ENCODE measurements at places on chromosomes 1 and 21.

- DNase-seq = no peak
These were observed 685 bp downstream of the CRTC2 start for GRCh38 chr1:153957744-153958110.

DNA sequence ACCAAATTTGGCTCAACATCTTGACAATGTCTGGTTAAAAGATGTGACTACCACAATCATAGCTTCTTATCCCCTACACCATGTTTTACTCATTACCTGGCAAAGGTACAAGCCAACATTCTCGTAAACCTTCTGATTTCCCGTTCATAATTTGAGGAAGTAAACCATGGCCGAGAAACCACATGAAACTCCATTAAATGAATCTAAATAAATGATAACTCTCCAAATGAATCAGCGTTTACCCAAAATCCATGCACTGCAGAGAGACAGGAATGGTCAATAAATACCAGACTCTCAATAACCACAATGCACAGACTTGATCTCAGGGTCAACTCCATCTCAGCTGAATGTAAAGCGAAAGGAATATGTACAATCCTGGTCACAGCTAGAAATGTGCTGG is 125.2 kb downstream of the TYW3 start:
- DNase-seq = no peak

GRCh38 chr21:26124421-26124833 is 46.1 kb downstream of the APP start:
- DNase-seq = no peak

DNA sequence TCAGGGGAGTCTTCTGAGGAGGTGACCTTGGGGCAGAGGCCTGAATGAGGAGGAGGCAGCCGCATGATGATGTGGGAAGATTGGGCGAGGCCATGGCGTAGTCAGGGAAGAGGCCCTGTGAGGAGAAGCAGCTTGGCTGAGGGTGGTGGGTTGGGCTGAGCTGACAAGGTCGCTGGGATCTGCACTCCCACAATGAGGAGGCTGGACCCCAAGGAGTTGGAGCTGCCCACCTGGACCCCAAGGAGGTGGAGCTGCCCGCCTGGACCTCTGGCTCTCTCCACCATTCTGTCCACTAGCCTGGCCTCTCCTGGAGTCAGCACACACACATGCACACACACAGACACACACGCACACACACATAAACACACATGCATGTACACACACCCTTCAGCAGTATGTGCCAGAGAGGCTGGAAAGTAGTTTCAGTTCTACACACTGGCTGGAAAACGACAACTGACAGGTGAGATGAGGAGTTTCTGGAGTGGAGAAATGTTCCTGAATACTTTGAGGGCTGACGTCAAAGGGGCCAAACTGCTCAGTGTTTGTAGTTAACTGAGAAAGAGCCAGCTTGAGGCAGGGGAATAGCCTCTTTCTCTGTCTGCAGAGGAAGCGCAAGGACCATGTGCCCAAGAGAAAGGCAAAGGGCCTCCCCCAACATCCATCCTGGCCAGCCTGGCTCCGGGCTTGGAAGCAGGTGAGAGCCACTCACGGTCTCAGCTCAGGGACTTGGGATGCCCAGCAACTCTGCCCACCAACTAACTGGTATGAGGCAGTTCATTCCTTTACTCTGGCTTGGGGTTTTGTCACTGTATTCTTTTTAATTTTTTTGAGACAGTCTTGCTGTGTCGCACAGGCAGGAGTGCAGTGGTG is 7.1 kb downstream of the SMPDL3B start:
- DNase-seq = no peak

- no peak for DNase-seq
These were observed 23.6 kb upstream of the DMBX1 start for GRCh38 chr1:46465981-46466476.

DNA sequence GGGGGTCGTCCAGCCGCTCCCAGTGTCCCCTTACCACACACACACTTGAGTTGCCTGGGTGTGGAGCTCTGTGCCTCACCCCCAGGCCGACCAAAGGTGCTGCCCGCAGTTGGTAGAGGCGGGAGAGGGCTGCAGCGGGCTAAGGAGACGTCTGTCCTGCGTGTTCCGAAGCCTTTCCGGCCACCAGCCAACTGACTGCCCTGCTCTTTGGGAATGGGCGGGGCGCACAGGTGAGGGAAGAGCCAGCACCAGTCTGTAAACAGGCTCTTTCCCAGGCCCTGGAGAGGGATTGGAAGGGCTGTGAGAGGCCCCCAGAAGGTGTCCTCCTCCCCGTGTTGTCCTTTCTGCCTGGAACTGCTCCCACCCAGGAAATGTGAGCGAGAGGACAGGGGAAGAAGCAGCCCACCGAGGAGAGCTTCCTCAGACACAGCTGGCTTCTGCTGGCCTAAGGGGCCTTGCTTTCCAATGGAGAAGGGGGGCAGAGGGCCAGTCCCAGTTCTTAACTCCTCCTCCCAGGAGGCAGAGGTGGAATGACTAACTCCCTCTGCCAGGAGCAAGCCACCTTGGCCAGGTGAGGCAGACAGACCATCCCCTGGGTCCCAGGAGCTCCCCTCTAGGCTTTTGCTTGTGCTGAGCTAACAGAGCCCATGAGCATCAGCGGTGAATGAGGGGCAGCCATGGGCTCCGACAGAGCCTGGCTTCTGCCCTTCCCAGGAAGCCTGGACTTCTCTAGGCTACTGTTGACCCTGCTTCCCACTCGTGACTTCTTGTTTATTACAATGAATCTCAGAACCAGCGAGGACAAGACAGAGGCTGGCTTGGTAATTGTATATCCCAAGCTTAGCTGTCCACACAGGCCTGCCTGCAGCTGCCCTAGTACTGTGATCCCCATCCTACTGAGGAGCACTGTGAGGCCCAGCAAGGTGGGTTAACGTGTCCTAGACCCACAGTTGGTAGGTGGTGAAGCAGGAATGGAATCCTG is 158.1 kb upstream of the COA6 start:
- no peak for DNase-seq

DNA sequence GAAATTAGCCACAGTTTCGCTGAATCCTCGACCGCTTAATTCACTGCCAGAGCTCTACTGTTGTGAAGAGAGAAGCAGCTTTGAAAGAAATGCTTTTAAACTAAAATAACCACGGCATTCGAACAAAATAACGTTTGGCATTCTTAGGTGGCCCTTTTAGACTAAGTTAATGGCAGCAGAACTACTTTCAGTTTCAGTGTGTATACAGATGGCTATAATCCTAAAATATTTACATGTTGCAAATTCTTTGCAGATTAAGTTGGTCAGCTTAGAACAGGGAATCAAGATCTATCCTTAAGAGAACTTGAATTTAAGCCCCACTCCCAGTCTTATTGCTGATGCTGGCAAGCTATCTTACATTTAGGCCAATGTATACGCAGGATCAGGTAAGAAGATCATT is 62.7 kb downstream of the ADSS2 start:
- DNase-seq = no peak

GRCh38 chr1:6912518-6912917 is 127.3 kb downstream of the CAMTA1 start:
- DNase-seq = no peak

- DNase-seq = no peak
These were observed 290.1 kb downstream of the DUSP10 start for GRCh38 chr1:221451741-221452140.

DNA sequence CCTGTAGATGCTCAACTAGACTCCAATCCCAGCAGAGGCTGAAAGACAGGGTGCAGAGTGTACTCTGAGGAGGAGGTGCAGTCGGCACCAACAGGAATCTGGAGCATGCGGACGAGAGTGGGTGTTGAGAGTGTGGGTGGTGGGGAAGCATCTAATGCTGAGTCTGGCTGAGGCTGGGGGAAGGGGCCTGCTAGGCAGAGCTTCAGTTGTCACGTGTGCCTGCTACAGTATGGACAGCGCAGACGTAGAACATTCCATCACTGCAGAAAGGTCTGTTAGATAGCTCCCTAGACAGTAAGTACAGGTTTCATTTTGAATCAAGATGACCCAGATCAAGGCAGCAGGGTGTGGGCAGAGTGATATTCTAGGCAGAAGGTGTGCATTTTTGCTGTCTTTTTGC is 23.1 kb downstream of the SNAP47 start:
- no peak for DNase-seq

- no peak for DNase-seq
These were observed 223.3 kb upstream of the KAZN start for GRCh38 chr1:14375226-14375625.

GRCh38 chr1:78367700-78368099 is 123.1 kb upstream of the PTGFR start:
- no peak for DNase-seq

DNA sequence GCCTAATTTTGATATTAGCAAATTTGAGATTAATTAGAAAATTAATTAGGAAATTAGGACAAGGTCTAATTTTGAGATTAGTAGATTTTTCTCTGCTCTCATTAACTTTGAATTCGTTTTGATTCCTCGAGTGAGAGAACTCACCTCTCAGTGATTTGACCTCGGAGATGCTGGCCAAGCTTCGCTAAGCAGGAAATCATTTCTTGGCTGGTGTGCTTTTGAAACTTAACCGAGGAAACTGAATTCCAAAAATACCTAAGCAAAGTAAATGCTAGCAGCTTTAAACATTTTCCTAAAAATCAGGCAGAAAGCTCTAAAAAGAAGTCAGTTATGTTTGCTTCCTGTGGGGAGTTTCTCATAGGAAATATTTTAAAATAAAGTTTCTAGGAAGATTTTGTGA is 34.9 kb downstream of the CDC14A start:
- DNase-seq = no peak

DNA sequence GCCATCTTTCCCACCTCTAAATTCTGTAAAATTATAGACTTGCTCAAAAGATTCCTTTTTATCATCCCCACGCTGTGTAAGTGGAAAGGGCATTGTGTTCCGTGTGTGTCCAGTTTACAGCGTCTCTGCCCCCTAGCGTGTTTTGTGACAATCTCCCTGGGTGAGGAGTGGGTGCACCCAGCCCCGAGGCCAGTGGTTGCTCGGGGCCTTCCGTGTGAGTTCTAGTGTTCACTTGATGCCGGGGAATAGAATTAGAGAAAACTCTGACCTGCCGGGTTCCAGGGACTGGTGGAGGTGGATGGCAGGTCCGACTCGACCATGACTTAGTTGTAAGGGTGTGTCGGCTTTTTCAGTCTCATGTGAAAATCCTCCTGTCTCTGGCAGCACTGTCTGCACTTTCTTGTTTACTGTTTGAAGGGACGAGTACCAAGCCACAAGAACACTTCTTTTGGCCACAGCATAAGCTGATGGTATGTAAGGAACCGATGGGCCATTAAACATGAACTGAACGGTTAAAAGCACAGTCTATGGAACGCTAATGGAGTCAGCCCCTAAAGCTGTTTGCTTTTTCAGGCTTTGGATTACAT is 61.9 kb downstream of the POFUT2 start:
- DNase-seq = no peak

DNA sequence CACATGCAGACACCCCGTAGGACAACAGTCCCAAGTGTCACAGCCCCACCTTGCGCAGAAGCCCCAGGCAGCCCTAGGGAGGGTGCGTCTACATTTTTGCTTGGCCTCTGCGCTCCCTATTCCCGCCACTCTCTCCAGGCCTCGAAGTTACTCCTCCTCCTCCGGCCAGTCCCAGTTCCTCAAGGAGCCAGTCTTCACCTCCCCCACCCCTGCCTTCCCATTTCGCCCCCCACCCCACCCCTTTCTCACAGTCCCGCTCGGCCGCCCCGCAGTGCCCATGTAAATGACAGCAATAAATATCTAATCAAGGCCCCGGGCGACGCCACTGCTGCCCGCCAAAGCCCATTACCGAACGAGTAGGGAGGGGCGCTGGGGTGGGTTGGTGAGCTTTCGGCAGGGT is 3.2 kb downstream of the DMBX1 start:
- no peak for DNase-seq

GRCh38 chr1:41891199-41891896 is 27.4 kb downstream of the HIVEP3 start:
- DNase-seq = no peak

GRCh38 chr1:159429074-159429861 is 2.7 kb upstream of the OR10J4 start:
- DNase-seq = peak; percentile 21

DNA sequence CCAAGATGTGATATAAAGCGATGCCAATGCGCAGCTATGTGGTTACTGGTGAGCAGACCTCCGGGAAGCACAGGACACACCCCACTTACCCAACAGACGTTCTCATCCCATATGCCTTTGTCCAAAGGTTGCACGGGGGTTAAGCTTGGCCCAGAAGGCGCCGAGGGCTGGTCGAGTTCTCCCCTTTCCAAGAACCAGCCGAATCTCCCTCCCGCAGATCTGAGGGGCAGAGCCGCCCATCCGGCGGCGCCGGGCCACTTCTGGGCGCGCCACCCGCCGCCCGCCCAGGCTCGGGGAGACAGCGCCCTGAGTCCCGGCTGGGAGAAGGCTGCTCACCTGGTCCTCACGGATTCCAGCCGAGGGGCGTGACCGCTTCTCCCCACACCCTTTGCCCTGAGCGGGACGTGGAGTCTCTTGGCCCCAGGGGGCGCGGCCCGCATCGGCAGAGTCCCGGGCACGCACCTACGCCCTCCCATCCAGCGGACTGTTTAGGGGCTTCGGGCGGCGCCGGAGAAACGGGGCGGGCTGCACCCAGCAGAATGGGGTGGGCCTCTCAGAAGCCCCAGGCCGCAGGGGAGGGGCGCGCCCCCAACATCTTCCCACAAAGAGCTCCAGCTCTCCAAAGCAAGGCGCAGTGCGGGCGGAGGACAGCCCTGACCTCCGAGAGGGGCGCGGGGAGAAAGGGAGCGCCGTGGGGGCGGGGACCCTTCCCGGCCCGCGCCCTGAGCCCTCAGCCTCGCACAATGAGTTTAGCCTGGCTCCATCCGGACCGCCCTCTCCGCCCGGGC is 615 bp downstream of the GPR161 start:
- peak; percentile 35 for DNase-seq

DNA sequence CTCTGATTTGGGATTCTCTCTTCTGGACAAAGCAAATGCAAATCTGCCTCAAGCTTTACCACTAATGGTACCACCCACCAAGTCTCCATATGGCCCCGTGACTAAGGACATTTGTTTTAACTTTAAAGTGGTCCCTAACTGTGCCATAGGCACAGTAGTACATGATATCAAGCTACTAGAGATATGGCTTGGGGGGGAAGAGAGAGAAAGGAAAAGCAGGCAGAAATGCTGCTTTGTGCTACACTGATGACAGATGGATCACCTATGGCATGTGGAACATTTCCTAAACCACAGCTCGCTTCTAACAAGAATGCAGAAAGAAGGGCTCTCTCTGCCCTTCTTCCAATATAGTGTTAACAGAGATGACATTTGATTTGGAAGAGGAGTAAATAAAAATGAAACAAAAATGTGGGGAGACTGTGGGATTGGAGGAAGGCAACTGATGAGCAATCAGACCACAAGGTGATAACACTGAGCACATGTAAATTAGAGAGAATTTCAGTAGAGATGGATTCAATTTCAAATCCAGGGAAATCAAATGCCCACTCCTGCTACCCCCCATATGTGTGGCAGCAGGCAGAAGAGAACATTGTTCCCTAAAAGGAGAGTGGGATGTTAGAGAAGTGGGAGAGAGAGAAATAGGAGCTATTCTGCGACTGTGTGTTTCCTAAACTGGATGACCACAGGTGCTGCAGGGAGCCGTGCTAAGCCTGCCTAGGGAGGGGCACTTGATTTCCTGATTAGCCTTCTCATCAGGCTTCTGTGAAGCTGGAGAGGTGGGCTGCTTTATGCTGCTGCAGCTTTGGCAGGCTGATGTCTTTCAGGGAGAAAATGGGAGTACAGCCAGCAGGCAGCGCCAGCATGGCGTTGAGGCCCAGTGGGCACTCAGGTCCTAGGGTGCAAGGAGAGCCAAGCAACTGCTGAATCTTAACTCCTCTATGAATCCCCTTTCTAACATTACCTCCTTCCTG is 75.3 kb downstream of the ZNF648 start:
- DNase-seq = no peak

Measured in H54 (cell line).